Central memory CD4-positive, alpha-beta T cell (primary cell): ENCODE measurements at places on chromosomes 6 and 20.

DNA sequence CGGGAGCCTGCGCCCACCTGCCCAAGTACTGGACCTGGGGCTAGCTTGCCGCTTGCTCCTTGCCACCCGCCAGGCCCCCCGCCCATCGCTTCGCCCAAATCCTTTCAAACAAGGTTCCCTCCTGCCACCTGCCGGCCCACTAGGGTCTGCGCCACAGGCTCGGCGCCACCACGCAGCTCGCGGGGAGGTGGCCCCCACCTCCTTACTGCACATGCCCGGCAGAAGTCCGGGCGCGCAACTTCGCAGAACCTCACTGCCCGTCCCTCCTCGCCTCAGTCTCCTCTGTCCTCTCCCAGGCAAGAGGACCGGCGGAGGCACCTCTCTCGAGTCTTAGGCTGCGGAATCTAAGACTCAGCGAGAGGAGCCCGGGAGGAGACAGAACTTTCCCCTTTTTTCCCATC, 11.2 kb downstream of the GNAS-AS1 start:
- DNase-seq, result peak; percentile 21

- DNase-seq, result no peak
Observed at GRCh38 chr6:121755485-121755884, 320.0 kb downstream of the GJA1 start.

DNA sequence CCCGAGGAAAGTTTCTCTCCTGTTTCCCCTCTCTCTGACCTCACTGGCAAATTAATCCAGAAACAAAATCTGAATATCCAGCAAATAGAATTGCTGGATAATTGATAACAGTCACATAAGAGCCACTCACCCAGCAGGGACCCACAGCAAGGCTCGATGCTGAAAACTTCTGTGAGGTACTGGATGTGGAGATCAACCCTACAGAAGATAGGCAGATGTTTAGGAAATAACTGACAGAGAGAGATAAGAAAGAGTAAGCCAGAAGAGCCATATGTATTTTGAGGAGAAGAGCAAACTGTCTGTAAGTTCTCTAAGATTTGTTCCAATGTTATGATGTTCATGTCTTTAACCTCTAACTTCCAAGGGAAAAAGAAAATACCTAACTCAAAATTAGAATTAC, 59.7 kb downstream of the PKHD1 start:
- DNase-seq, result no peak

DNA sequence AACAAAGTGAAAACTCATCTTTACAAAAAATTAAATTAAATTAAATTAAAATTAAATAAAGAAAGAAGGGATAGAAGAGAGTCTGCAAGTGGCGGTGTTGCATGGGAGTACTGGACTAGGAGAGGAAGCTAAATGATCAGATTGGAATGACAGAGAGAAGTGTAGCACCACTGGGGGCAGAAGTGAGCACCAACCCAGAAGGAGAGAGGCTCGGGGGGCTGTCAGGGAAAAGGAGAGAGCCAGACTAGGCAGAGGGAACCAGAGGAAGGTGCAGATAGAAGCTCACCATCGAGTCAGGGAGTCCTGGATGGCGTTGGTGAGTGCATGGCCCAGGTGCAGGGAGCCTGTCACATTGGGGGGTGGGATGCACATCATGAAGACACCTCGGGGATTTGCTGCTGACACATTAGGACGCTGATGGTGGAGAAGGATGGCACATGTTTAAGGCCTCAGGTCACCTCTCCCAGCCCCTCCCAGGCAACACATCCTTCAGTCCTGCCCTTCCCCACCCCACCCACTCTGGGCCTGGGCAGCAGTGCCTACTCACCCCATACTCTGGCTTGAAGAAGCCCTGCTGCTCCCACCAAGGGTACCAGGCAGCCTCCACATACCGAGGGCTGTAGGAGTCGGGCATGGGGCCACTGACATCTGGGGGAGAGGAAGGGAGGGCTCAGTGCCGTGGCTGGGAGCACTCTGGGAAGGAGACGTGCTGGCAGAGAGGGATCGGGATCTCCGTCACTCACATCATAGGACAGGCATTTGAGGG, 4.0 kb downstream of the VARS1 start:
- DNase-seq, result no peak

- DNase-seq, result peak; percentile 65
Observed at GRCh38 chr6:166760288-166760687, 133.2 kb upstream of the RPS6KA2 start.
